ENCODE measurements at places on chromosomes 12 and 14.

GRCh38 chr12:130645751-130646150 is 70.3 kb downstream of the RIMBP2 start:
- DNase-seq, result no peak

GRCh38 chr12:117048585-117048904 is 50.7 kb downstream of the TESC start:
- DNase-seq, result no peak

DNA sequence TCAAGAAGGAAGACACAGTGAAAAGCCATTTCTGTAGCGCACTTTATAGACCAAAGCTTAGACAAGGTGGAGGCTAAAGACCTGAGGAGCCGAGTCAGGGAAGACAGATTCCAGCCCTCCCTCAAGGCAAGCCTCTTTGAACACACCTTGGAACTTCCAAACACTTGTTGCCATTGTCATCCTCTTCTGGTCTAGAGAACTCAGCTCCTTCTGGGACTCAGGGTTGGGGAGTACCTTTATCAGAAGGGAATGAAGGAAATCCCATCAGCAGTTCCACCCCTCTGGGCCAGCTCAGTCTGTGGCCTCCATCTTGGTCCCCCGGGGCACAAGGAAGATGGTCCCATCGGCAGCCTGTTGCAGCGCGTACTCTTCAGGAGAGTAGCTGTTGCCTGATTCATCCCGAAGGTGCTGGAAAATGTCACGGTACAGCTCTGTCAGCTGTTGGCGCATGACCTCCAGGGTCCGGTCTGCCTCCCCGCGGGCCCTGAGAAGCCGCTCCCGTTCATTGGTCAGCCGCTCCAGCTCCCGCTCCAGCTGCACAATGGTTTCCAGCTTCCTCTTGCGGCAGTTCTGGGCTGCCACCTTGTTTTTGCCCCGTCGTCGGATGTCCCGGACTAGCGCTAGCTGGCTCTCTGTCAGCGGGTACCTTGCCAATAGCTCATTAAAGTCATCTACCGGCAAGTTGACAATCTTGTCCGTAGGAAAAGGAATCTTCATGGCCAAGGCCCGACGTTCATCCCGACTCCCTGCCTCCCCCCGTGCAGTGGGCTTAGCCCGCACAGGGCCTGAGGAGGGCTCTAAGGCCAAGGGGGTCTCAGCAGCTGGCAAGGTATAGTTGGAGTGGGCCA is 8.5 kb downstream of the NFE2 start:
- no peak for DNase-seq

- no peak for DNase-seq
Observed at GRCh38 chr12:132524405-132524804, 34.5 kb downstream of the FBRSL1 start.

- DNase-seq, result no peak
Observed at GRCh38 chr12:43198608-43199007, 353.4 kb downstream of the ADAMTS20 start.

DNA sequence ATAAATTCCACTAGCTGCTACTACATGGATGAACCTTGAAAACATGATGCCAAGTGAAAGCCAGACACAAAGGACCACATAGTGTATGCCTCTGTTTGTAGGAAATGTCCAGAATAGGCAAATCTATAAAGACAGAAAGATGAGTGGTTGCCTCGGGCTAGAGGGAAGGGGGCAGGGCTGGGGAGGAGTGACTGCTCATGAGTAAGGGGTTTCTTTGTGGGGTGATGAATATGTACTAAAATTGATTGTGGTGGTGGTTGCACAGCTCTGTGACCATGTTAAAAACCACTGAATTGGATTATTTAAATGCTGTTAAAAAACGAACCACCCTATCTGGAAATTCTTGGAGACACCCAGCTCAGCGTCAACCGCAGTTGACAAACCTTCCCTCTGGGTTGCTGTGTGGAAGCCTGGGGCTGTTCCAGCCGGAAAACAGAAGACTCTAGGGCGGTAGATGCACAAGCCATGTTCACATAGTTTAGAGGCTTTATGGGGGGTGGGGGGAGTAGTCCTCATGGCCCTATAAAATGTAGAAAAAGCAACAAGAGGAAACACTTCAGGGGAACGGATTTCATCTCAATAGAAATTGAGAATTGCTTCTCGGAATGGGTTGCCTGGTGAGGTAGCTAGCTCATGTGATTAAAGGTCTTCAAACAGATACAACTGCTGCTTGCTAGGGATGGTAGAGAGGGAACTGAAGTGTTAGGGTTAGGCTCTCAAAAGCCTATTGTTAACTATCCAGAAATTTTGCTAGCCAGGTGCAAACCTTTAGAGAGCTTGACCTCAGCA is 29.4 kb downstream of the RIN3 start:
- no peak for DNase-seq

- DNase-seq, result no peak
Observed at GRCh38 chr12:462936-463705, 3.4 kb downstream of the B4GALNT3 start.

DNA sequence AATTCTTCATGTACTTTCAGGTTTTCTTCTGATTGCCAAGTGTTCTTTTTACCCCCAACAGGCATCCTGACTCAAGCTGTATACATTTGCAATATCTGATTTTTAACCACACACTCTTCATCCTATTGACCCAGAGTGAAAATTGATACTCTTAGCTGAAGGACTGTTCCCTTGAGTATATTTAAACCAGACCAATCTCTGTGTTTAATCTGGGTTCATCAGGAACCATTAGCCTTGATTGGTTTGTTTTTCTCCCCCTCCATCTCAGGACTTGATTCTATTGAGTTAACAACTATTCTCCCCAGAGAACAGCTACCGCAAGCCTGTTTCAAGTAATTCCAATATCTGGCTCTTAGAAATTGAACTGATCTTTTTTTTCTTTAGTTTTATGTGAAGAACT is 222.3 kb upstream of the NOVA1 start:
- DNase-seq, result no peak

DNA sequence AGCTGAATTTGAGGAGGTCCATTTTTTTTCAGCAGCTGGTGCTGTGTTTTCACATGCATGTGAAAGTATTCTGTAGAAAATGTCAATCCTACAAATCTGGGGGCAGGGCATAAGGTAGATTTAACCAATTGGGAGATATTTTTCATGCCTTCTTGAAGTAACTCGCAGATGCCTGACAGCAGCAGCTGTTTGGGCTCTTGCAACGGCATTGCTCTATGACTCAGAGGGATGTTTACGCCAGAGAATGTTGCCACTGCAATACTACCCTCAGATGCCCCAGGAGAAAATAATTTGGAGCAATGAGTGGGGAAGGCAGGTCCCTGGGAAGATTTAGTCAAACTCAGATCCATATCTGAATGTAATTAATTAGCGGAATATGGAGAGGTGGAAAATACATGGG is 42.5 kb upstream of the MYBPC1 start:
- no peak for DNase-seq

DNA sequence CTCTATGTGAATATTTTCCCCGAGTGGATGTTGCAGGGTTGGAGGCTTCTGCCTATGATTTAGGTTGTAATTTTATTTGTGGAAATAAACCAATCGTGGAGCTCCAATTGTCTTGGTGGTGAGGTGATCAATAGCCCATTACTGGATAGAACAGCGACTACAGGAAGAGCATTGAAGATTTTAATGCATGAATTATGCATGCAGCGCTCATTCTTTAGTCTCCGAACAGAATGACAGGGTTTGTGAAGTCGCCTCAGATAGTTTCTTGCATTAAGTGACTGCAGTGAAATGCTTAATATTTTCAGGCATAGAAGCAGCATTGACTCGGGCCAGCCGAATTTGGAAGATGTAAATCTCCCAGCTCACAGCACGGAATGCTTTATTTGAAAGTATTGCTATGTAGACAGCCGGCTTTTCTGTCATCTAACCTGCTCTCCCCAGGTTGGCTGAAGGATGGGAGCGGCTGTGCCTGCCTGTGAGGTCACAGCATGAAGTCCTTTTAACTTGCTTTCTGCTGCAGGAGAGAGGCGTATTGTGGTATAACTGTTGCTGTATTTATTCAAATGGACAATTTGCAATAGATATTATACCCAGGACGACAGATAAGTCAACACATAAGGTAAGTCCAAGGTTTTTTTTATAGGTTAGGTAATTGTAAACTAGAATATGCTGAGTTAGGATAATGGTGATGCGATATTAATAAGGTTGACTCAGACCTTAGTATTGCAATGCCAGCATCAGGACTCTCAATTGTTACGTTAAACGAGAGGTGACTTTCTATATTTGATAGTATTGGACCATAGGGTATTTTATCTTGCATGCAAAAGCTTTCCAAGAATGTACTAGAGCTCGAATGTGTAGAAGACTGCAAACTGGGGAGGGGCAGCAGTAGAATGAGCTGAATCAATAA is 135.7 kb downstream of the CNTN1 start:
- DNase-seq, result no peak

DNA sequence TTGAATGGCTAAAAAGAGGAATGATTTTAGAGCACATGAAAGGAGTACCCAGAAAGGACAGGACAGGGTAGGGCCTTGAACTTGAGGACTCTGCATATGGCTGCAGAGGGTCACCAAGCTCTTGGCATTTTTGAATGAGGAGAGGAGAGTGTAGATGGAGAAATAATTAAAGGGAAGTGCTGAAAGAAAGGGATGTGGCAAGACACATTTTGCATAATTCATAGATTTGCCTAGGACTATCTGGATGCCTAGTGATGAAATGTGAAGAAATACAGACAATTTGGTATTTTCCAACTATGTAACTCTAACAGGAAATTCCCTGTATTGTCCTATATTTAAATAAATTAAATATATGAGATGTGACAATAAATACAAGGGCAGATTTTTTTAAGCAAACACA is 27.5 kb upstream of the MDM1 start:
- no peak for DNase-seq

DNA sequence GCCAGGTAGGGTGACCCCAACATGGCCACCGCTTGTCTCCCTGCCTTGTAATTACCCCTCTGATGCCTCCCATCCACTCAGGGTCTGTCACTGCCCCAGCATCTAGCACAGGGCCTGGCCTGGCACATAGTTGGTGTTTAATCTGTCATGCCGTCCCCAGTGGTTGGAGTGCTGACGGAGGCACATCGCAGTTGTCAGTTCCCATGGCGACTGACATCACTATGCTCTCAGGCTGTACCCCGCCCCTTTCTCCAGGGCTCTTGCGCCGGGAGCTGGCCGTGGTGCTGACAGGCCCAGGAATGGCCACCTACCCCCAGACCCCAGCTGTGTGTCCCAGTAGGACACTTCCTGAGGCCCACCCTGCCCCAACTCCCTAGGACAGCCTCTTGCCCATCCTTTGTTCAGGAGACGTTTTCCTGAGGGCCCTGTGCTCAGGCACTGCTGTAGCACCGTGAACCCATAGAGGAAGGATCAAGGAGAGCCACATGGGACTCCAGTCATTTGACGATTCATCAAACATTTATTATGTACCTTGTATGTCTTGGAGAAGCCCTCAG is 23.0 kb downstream of the FAM222A start:
- DNase-seq, result no peak

DNA sequence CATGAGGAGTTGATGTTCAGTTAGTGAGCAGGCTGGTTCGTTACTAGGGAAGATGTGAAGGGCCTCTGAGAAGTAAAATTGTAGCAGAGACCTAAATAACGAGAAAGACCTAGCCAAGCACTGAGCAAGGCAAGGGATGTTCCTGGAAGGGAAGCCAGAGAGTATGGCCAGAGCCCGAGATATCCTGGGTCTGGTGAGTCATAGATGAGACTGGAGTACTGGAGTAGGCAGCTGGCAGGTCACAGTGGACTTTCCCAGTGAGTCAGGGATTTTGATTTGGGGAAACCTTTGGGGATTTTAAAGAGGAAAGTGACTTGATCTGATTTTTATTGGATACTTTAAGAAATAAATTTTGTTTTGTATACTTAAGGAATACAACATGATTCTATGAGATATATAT is 369.0 kb downstream of the DIO2 start:
- DNase-seq, result no peak

GRCh38 chr14:105519946-105520698 is 6.3 kb upstream of the TMEM121 start:
- no peak for DNase-seq

DNA sequence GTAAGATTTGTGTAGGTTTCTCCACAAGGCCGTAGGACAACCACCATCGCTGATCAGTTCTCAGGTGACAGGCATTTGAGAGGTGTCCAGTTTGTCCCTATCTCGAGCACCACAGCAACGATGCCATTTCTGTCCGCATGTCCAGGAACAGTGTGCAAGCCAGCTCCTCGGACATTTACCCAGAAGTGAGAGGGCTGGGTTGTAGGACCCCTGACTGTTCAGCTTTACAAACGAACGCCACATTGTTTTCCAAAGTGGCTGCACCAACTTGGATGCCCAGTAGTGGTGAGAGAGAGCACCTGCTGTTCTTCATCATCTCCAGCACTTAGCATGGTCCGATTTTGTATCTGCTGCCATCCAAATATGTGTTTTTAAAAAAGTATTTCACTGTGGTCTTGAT is 38.6 kb downstream of the CYP46A1 start:
- DNase-seq, result no peak

DNA sequence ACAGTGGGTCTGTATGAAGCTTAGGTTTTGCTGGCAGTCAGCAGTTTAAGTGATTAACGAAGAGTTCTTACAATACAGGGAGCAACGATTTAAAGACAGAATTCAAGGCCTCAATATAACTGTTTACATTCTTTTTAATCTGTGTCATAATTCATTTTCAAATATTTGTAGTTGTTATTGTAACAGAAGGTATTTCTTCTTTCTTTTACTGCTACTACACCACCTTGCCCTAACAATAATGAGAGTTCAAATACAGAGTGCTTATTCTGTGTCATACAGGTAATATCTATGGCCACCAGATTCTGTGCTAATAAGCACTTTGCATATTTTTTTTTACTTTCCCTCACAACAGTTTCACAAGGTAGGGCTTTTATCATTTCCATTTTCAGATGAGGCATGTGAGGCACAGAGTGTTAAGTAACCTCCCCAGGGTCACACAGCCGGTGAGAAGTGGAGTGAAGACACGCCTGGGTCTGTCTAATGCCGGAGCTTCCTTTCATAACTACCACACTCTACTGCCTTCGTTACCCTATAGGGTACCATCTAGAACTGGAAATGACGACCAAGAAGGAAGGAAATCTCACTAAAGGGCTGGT is 81.9 kb downstream of the PELI2 start:
- no peak for DNase-seq

- no peak for DNase-seq
Observed at GRCh38 chr12:6840761-6841515, at the start of gene GNB3. GNB3 (plus strand) TSS chr12:6840925; CDS start chr12:6841288, 363 bp downstream.

- no peak for DNase-seq
Observed at GRCh38 chr12:19694627-19695026, 255.3 kb downstream of the AEBP2 start.

GRCh38 chr12:52137746-52138145 is 54.1 kb downstream of the KRT80 start:
- DNase-seq, result no peak

- DNase-seq, result peak; percentile 75
Observed at GRCh38 chr12:124453419-124454351, 113.7 kb downstream of the NCOR2 start.

GRCh38 chr12:2775431-2775830 is 19.3 kb upstream of the FKBP4 start:
- DNase-seq, result no peak

- no peak for DNase-seq
Observed at GRCh38 chr14:101630056-101630965, 69.0 kb downstream of the DIO3 start.

- DNase-seq, result no peak
Observed at GRCh38 chr12:89733579-89734201, 25.1 kb upstream of the ATP2B1 start.

Measured in activated T-helper 9 cell treated with anti-CD3 and anti-CD28 coated beads, Interleukin-2, amount 50 U/mL, for 16 hours (primary cell).